Right lobe of liver (tissue), 6 donors: ENCODE measurements at places on chromosomes 3 and 15. TPM values are rescaled to one million over a fixed set of nuclear protein-coding genes. Genes with fewer than 3 reads are reported as not detected.
A peak's percentile ranks its signal among the peaks of the same experiment; 100 is the strongest.

The RHCG gene
- not detected for total RNA-seq

The EFL1 gene
- 12.4 TPM for total RNA-seq

The INSYN1 gene
- total RNA-seq, result 0.33 TPM

The PCSK6 gene
- 215 TPM for total RNA-seq

The RBP2 gene
- not detected for total RNA-seq

The CYP1A2 gene
- 32.9 TPM for total RNA-seq

The LRCH3 gene
- 23.4 TPM for total RNA-seq

The EFCC1 gene
- 1.5 TPM for total RNA-seq

DNA sequence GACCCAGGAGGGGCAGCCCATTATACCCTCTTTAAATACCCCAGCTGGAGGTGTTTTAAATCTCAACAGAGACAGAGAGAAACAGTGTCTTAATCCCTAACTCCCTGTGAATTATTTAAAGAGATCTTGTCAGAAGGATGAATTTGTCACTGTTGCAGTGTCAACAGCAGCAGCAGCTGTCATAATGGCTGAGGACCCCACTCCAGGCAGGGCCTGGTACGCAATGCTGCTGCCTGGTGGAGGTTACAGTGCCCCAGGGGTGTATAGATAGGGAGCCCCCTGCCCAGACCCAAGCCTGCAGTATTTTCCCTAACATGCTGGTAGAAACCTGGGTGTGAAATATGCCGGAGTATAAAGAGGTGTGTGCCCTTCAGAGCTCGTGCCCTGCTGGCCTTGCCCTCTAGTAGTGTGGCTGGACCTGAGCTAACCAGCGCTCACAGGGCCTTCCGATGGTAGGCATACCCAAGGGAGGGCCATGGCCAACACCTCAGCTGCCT lies 143.0 kb downstream of the EPHB1 start:
- no peak overlapping the region for H3K4me3 ChIP-seq
- H3K27ac ChIP-seq, result no peak overlapping the region
- H3K4me1 ChIP-seq, result no peaks in the 10 kb centered on the region
- H3K27me3 ChIP-seq, result no peaks in the 10 kb centered on the region
- H3K36me3 ChIP-seq, result no peaks in the 10 kb centered on the region
- no peak for DNase-seq

GRCh38 chr3:17740721-17741141 lies 1.7 kb downstream of the TBC1D5 start:
- no peaks in the 10 kb centered on the region for H3K27me3 ChIP-seq
- no peaks in the 10 kb centered on the region for H3K4me1 ChIP-seq
- DNase-seq, result no peak
- peak overlapping the region; percentile 97 for H3K27ac ChIP-seq
- no peaks in the 10 kb centered on the region for H3K36me3 ChIP-seq

GRCh38 chr15:52114261-52115055 lies 1.9 kb upstream of the BCL2L10 start:
- H3K4me1 ChIP-seq, result no peaks in the 10 kb centered on the region
- no peaks in the 10 kb centered on the region for H3K36me3 ChIP-seq
- H3K27me3 ChIP-seq, result no peaks in the 10 kb centered on the region
- H3K4me3 ChIP-seq, result no peak overlapping the region

DNA sequence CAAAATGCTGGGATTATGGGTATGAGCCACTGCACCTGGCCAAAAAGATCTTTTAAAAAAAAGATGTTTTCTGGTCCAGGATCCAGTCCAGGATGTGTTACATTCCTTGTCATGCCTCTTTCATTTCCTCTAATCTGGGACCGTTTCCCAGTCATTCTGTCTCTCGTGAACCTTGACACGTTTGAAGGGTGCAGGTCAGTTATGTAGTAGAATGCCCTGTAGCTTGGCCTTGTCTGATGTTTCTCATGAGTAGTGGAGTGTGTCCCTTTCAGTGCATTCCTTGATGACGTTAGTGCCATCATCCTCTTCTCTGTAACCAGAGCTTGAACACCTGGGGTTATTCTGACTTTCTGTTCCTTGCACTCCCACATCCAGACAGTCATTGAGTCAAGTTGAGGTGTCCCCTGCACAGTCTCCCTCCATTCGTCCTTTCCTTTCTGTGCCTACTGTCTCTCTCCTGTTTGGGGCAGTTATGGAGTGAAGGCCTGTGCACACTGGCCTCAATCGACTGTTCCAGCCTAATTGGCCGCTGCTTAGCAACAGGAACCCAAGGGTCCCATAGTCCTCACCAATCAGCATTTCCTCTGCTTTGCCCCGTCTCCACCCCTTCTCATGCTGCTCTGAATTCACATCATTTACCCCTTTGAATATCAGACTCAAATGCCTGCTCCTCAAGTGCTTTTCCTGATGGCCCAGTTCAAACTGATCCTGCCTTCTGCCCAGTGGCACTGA lies 5.5 kb downstream of the FAM81A start:
- DNase-seq, result no peak
- no peaks in the 10 kb centered on the region for H3K27me3 ChIP-seq
- no peaks in the 10 kb centered on the region for H3K36me3 ChIP-seq

- no peak overlapping the region for H3K4me3 ChIP-seq
- no peaks in the 10 kb centered on the region for H3K4me1 ChIP-seq
- DNase-seq, result no peak
- no peaks in the 10 kb centered on the region for H3K27me3 ChIP-seq
- no peak overlapping the region for H3K27ac ChIP-seq
- H3K36me3 ChIP-seq, result no peaks in the 10 kb centered on the region
Observed at GRCh38 chr15:63354821-63355650, 26.6 kb downstream of the CA12 start.

DNA sequence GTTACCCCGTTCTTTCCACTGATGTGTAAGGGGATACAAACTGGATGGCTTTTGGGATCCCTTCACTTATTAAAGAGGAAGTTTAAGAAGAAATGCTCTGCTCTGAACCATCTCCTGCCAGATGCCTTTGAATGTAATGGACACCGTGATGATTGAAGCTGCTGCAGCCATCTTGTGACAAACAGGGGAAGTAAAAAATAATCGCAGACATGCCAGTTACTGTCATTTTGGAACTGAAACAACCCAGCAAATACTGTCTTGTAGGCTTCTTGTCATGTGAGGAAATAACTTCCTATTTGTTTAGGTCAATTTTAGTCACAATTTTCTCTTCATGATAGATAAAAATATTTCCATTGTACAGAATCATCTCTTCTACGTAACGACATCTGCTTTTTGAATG lies 224.0 kb downstream of the CHL1 start:
- H3K27me3 ChIP-seq, result no peaks in the 10 kb centered on the region
- H3K4me3 ChIP-seq, result no peak overlapping the region
- no peaks in the 10 kb centered on the region for H3K36me3 ChIP-seq
- DNase-seq, result no peak
- H3K27ac ChIP-seq, result no peak overlapping the region
- no peaks in the 10 kb centered on the region for H3K4me1 ChIP-seq

GRCh38 chr3:176469694-176470205 lies 727.5 kb downstream of the TBL1XR1 start:
- H3K4me3 ChIP-seq, result no peak overlapping the region
- H3K27me3 ChIP-seq, result no peaks in the 10 kb centered on the region
- no peaks in the 10 kb centered on the region for H3K36me3 ChIP-seq
- no peak for DNase-seq
